NAMALWA (cell line): ENCODE measurements at places on chromosomes 6 and 20.
A peak's percentile ranks its signal among the peaks of the same experiment; 100 is the strongest.

DNA sequence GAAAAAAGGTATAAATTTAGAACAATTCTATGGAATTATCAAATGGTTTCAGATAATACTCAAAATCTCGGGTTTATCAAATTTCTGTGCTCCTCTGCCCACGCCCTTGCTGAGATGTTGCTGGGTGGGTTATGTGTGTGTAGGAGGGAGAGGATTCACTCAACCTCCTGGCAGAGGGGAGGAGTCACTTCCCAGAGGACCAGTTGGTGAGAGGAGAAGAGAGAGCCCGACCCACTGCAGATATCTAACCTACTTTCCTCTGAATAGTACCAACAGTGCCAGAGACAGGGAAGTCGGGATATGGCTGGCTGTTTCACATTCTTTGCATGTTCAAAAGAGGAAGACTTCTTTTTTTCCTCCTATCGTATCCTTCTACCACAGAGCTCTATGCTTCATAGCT lies 187.1 kb upstream of the MAN1A1 start:
- DNase-seq: no peak

DNA sequence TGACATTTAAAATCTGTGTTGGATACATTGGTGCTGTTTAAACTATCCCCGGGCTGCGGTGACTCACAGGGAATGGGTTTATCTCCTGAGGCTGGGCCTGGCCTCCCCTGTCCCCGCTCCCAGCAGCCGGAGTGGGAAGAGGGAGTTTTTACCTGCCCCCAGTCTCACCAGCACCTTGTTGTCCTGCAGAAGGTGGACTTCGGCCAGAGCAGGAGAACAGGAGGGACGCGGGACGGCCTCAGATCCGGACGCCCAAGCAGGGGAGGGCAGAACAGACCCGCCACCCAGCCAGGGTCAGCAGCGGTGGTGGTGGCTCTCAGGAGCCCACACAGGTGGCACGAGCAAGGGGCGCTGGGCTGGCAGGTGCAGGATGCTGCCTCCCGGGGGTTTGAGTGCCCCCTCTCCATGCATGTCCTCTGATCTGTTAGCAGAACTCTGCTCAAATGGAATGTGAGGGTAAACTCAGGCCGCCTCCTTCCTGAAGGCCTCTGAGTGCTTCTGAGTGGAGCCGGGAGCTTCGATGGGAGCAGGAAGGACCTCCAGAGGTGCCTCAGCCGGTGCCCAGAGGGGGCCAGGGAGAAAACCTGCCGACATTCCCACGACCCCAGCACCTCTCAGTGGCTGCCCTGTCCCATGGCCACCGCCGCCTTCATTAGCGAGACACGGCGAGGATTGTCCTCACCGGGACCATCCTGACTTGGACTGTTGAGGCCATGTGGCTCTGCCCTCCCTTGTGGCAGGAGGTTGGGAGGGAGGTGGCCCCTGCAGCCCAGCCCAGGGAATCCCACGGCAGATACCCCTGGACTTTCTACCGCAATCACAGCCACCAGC lies 43.4 kb upstream of the MRGBP start:
- no peak for DNase-seq

- DNase-seq: no peak
These were observed 417 bp downstream of the PRRT1 start for GRCh38 chr6:32151181-32151862.

DNA sequence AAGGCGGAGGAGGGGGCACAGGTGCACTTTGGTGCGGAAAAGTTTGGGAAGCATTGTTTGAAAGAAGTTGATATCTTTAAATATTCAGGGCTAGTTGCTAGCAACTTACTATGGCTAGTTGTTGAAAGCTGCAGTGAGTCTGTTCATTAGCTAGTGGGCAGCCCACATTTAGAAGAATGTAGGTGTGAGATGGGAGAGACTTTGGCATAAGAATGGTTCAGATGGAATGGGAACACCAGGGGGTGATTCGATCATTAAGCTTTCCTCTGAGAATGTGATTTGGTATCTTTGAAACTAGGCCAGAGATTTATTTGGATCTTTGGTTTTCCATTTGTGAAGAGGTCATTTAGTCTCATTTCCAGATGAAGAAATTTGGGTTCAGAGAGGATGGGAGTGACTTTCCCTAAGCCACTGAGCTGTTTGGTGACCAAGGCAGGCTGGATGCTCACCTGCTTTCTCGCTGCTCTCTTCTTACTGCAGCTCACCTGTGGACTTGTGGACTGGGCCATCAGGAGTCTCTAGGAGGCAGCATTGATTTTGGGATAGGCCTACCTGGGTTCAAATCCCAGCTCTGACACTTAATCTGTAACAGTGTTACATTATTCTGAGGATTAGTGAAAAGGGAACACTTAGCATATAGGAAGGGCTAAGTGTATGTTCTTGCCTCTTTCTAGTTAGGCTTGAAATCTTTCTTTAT lies 62.9 kb downstream of the CARMIL1 start:
- DNase-seq: no peak

DNA sequence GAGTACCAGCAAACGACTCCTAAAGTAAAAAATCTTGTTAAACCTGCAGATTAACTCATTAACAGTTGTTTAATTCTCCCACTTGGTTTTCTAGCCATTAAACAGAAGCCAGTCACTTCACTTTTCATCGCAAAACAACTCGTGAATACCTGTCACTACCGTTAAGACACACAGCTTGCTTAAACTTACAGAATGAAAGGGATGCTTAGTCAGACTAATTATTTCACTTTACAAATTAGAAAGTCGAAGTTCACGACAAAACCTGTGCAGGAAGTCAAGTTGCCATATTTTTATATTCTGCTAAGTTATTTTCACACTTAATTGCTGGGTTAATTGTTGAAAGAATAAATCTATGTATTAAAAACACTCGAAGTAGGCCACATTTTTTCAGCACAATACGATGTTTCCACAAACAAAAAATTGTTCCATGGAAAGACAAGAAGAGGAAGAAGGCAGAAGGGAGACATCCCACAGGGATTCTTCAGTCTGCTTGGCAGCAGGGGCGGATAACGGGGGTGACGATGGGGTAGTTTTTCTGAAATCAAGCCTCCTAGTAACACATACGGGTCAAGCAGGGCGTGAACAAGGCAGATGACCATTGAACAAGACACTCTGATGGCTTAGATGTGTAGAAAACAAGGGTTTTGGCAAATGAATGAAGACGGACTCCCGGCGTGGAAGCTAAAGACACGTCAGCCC lies 933 bp downstream of the SSR1 start:
- DNase-seq: peak; percentile 63

GRCh38 chr20:40630713-40631112 lies 58.3 kb downstream of the MAFB start:
- DNase-seq: no peak

DNA sequence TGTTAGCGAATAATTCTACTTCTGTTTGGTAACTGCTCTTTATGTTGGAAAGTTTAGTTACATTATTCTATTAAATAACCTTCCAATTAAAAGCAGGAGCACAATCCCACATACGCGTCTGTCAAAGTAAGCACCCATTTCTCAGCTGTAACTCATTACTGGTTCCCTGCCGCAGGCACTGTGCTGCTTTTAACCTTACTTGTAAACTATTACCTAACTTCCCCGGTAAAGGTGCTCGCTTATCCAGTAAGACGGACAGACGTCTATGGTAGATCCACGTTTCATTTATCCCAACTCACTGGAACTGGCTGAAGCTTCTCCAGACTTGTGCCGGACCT lies 529 bp upstream of the ENPP4 start:
- no peak for DNase-seq

- DNase-seq: no peak
These were observed 6.3 kb upstream of the OR14J1 start for GRCh38 chr6:29295181-29295585.

GRCh38 chr6:152186840-152187239 lies 379.4 kb downstream of the ESR1 start:
- no peak for DNase-seq

DNA sequence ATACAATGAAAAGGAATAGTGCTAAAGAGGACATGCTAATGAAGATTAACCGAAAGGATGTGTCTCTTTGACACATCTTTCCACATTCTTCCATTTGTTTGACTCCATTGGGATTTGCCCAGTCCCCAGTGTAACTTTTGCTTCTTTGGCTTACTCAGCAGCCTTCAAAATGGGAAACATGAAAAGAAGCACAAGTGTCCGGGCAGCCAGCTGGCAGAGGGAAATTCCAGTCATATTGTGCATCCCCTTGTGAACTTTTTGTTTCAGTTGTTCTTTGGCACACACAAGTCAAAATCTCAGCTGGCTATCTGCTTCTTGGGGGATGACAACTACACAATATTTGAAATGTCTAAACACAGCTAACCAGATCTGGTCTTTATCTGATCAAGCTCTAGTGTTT lies 157.4 kb downstream of the OGFRL1 start:
- no peak for DNase-seq

- DNase-seq: no peak
These were observed 1016.0 kb downstream of the EYS start for GRCh38 chr6:64691064-64691463.

- no peak for DNase-seq
These were observed 279.2 kb upstream of the EXOC2 start for GRCh38 chr6:971981-972640.

GRCh38 chr20:38155811-38156210 lies 9.3 kb downstream of the TGM2 start:
- no peak for DNase-seq

DNA sequence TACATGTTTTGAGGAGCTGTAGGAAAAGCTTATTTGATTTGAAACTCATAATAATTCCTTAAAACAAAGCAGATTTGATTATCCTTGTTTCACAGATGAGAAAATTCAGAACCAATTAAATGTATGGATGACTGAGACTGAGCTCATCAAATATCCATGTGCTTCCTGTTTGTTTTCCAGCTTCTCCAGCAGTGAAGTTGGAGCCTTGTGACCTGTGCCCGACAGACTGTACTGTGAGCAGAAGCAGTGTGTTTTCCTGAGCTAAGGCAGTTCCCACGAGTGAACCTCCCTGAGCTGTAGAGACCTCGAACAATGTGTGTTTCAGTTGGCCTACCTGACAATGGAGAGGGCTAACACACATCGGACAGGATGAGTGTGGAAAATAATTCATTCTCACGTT lies 599.5 kb upstream of the NRSN1 start:
- DNase-seq: no peak

GRCh38 chr6:132931936-132932514 lies 117.7 kb downstream of the RPS12 start:
- DNase-seq: no peak

DNA sequence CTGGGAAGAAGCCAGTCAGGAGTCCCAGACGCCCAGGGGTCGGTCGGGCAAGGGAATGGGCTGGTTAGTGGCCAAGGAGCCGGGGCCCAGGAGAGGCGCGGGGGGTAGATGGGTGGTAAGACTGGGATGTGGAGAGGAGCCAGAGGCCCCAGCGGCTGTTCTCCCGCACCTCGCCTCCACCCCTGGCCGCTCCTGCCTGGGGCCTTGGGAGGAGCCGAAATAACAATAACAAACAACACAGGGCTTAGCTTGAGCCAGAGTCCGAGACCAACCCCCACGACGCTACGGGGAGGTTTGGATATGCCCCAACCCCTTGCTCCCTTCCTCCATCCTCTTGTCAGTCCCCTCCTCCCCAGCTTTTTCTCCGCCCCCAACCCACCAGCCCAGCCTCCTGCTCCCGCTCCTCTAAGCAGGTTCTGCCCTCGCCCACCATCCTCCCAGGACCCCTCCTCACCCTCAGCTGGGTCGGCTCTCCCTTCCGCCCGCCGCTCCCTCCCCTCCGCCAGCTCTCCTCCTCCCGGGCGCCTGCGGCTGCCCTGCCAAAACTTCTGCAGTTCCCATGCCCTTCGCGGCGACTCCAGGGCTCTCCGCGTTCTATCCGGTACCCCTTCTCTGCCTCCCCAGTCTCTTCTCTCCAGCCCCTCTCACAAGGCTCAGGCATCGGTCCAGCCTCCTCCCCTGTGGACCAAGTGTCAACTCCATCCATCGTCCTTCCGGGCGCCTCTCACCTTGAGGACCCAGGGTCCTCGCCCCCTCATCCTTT lies 1.1 kb downstream of the RNF39 start:
- no peak for DNase-seq

DNA sequence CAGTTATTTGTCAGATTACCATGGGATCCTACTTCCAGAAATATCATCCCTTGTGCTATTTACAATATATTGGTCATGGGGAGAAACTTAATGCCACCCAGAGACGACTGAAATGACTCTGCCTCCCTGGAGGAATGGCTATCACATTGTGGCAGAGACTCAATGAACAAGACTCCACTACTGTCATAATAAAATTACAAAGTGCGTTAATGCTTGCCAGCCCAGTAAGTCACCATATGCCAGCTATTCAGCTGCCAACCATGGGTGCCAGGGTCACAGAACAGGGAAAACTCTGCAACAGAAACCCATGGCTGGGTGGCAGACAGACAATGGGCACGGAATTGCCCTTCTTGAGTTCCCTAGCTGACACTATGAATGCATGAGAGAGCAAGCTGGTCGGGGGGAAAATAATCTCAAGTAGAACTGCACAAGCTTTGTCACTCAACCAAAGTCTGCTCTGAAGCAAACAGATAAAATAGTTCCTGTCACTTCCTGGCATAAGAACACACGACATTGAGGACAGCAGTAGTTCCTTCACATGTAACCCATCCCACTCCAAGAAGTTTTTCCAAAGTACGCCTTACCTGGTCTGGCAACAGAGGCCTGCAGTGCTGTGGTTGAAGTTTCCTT lies 32.1 kb downstream of the TP53INP2 start:
- DNase-seq: no peak

- no peak for DNase-seq
These were observed 8.4 kb upstream of the ZBTB24 start for GRCh38 chr6:109491207-109491938.

DNA sequence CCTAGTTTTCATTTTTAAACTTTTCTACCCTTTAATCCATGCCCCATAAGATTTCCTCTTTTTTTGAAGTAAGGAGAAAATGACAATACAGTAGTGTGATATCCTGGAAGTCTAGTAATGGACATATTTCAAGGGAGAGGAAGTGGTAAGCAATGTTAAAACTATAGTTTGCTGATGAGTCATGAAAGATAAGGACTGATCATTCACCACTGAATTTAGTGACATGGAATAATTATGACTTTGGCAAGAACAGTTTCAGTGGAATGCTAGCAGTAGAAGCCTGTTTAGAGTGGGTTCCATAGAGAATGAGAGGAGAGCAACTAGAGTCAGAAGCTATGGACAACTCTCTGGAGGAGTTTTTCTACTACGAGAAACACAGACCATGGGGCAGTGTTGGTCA lies 24.9 kb upstream of the SLC2A12 start:
- no peak for DNase-seq

- no peak for DNase-seq
These were observed 34.0 kb downstream of the KDM1B start for GRCh38 chr6:18189196-18189595.

- no peak for DNase-seq
These were observed 556.7 kb upstream of the HTR1E start for GRCh38 chr6:86380571-86381125.

DNA sequence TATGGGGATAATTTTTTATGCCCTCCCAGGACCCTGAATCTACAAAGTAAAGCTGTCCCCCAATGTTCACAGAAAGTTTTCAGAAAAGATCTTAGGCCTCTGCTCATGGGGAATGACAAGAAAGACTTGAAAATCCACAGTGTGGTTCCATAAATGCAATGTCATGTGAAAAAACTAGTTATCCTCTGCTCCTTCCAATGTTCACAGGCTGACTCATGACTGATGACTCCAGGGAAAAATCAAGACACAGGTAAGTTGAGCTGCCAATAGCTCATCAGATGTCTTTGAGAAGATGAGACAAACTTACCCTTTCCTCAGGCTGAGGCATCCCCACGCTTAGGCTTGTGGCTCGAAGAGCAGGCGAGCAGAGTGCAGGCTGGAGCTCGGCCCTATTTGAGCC lies 14.8 kb upstream of the BCLAF1 start:
- no peak for DNase-seq

- no peak for DNase-seq
These were observed 121.1 kb upstream of the HDGFL1 start for GRCh38 chr6:22448291-22448711.
